ENCODE measurements at places on chromosomes 4 and X.

DNA sequence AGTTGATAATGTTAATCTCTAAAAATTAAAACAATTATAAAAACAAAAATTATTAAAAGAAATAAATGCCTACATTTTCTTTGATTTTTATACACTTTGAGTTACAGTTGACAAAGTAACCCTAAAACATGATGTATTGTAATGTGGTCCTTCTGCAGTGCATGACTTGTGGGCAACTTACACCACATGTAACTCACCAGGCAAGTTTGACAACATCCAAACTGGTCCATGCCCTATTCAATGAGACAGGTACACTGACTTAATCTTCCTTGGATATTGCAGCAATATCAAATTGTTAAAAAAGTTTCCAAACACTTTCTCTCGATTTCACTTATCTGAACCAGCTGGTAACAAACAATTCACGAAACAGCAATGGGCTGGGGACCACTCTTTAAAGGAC, 81.5 kb downstream of the FTHL17 start:
- DNase-seq, result no peak

DNA sequence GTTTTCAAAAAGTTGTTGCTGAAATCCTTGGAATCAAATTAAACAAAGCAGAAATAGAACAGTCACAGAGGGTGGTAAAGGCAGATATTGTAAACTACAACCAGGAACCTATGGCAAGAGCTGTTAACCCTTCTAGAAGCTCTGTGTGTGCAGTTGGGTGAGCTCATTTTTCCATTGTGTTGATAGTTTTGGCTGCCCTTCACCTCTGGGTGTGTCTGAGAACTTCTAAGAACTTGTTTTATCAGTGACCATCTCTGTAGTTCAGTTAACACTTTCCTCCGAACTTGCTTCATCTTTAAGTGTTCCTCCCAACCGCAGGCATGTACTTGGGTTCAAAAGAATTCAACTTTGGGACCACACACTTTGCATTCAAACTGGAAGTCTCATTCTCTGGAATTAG, 32.7 kb downstream of the RBMX start:
- DNase-seq, result no peak

- no peak for DNase-seq
Observed at GRCh38 chr4:47209833-47210232, 178.5 kb downstream of the GABRB1 start.

DNA sequence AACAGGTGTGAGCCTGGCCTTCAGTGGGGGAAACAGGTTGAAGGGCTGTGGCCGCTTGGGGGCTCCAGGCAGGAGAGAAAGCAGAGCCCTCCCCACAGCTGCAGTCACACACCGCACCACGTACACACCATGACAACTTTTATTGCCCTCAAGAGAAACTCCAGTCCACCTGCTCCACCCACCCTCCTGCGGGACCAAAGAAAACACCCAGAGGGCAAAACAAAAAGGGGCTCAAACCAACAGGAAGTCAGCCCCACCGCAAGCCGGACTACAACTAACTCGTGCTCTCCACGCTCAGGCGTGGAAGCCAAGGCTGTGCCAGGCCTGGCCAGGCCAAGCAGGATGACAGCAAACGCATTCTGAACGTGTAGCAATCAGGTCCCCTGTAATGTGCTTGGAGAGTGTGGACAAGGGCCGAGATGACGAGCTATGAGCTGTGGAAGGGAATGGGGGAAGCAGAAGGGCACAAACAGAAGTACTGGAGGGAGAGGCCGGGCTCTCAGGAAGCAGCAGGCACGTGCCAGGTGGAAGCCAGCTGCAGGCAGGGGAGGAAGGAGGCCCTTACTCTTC, 12.7 kb downstream of the SLC6A8 start:
- no peak for DNase-seq

- DNase-seq, result peak; percentile 31
Observed at GRCh38 chr4:14749910-14750309, 252.4 kb upstream of the CPEB2 start.

- DNase-seq, result no peak
Observed at GRCh38 chr4:11768251-11768972, 339.7 kb upstream of the HS3ST1 start.

DNA sequence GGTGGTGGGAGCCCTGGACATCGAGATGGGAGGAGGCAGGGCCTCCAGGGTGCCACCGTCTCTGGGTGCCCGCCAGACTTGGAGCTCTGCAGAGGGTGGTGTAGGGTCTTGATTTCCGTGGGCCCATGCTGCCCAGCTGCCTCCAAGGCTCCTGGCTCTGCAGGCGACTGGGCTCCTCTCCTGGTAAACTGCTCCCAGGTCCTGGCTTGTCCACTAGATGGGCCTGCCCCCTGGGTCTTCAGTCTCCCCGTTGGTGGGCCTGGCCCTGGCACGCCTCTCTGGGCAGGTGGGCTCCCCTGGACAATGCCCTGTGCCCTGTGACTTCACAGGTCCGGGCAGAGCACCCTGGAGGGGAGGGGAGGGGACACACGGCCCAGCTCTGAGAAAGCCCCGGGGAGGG, 7.7 kb downstream of the FGFR3 start:
- no peak for DNase-seq

GRCh38 chr4:7144374-7145290, 47.7 kb upstream of the SORCS2 start:
- no peak for DNase-seq

GRCh38 chr4:126807132-126807531, 825.6 kb upstream of the INTU start:
- DNase-seq, result no peak

- DNase-seq, result no peak
Observed at GRCh38 chr4:148030193-148030873, 298.4 kb downstream of the ARHGAP10 start.

DNA sequence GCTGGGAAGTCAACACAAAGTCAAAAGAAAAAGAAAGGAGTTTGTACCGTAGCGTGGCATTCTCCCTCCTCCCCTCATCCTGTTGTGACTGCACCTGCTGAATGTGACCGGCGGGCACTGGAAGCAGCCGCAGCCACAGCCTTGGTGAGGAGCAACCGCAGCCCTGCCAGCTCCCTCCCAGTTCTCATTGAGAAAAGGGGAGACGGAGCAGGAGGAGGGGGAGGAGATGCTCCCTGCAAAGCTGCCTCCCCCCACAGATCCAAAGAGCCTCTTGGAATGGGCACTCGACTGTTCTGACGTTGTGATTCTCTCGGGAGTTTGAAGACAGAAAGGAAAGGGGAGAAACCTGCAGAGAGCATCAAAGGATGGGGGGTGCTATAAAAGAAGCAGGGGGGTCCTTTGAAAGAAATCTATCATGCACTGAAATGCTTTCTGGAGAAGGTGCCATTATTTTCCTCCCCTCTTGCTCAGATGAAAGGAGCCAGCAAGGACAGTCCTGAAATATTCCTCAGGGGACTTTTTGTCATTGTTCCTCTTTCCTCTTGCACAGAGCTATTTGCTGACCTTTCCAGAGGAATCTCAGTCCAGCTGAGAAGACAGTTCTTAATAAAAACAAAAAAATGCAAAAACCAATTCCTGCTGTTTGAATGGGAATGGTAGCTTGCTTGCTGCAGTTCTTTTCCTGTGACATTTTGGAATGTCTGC, 429.7 kb downstream of the MAPK10 start:
- DNase-seq, result peak; percentile 65

GRCh38 chr4:180564448-180564847, 1678.8 kb upstream of the TENM3 start:
- DNase-seq, result no peak

DNA sequence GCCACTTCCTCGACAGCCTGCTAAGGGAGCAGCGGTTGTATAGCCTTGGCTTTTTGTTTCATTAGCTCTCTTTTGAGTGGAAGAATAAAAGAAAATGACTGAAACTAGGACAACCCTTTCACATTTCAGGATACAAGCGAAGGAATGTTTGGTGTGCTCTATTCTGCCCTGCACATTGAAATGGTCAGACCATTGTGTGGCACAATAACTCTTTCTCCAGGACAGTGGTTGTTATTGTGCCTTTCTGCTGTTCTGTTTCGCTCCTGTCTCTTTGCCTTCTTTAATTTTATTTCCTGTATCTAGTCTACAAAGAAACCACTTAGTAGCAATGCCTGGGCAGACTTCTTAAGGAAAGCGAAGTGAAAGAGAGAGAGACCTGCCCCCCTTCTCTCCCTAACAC, 473.7 kb downstream of the GBA3 start:
- no peak for DNase-seq

DNA sequence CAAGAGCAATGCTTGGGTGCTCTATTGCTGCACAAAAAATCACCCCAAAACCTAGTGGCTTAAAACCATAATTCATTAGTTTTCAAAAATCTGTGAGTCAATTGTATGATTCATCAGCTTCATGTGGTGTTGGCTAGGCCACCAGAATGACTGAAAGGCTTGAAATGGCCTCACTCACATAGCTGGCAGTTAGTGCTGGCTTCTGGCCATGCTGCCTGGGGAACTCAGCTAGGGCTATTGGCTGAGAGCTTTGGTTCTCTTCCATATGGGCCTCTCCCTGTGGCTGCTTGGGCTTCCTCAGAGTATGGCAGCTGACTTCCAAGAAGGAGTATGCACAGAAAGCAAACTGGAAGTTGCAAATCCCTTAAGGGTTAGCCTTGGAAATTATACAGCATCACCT, 3.1 kb upstream of the MTMR1 start:
- no peak for DNase-seq

Measured in colonic mucosa (tissue), 4 donors.